ENCODE measurements at places on chromosomes 13 and 19.
A peak's percentile ranks its signal among the peaks of the same experiment; 100 is the strongest.

DNA sequence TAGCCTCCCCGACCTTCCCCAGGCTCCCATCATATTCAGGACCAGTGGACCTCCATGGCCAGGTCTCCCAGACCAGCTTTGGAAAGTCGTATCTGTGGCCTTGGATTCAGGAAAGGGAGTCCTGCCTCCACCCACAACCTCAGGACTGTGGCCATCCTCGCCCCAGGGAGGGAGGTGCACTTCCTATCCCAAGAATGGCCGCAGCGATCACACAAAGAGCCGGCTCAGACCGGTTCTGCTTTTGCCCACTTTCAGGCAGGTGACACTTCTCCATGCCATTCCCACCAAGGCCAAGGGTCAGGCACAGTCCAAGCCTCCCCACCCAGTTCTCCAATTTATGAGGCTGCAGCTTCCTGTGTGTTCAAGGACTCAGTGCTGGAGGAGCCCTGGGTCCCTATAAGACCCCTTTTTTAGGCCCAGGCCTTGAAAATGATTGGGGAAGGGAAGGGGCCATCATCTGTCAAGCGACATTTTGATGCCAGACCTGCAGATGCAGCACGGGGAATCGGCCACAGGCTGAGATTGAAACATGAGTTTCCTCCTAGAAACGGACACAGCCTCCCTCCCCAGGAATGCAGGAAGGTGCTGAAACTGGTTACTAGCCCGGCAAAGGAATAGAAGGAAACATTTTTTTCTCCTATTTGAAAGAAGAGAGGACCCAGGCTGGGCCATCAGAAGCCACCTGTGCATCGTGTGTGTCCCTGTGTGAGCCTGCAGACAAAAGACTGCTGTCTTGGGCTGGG lies 65.6 kb upstream of the USE1 start:
- DNase-seq, result no peak

GRCh38 chr13:75372517-75372916 lies 109.5 kb downstream of the TBC1D4 start:
- no peak for DNase-seq

- peak; percentile 31 for DNase-seq
These were observed 6.2 kb downstream of the XAB2 start for GRCh38 chr19:7622933-7623685.

GRCh38 chr13:79992111-79992510 lies 348.8 kb downstream of the SPRY2 start:
- DNase-seq, result no peak

DNA sequence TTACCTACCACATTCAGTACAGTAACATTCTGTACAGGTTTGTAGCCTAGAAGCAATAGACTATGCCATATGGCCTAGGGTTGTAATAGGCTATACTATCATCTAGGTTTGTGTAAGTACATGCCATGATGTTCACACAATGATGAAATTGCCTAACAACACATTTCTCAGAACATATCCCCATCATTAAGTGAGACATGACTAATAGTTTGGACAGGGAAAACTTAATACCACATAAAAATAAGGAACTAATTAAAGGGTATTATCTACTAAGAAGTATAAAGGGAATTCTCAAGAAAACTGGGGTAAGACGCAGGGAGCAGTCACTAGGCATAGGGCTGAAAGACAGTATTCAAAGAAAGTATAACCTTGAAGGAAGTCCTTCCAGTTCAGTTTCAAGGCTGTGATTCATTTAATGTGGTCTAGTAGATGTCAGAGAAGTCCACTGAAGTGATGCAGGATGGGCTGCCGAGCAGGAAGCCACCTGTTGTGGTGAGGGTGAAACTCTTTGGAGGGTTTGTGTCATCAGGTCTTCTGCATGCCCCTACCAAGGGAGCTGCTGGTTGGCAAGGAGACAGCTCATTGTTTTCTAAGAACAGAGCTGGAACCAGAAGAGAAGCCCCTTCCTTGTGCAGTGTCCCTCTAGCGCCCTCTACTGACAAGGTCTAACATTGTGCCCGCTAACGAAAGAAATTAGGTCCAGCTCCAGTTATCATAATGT lies 122.9 kb downstream of the OLFM4 start:
- peak; percentile 12 for DNase-seq

DNA sequence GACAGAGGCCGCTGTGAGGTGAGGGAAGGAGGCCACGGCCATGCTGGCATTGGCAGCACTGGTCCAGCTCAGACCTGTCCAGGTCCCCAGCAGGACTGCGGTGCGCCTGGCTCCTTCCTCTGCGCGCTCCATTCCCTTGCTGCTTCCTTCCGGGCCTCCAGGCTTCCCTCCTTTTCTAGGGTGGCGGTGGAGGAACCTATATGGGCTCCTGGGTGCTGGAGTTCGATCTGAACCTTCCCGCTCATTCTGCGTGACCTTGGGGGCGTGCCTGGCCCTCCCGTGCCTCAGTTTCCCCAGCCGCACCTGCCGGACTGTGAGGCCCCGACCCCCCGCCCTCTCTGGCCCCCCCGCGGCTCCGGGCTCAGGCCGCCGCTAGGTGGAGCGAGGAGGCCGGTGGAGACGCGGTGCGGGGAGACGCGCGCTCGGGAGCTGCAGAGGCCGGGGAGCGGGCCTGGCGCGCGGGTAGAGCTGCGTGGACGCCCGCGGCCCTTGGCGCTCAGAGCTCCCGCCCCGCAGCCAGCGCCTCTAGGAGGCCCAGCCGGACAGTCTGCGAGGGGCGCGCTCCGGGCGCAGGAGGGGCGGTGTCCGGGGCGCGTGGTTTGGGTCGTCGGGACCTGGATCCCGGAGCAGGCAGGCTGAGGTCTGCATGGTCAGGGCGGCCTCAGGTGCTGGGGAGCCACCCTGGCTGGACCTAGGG lies 29.9 kb downstream of the EFNA2 start:
- DNase-seq, result peak; percentile 31

DNA sequence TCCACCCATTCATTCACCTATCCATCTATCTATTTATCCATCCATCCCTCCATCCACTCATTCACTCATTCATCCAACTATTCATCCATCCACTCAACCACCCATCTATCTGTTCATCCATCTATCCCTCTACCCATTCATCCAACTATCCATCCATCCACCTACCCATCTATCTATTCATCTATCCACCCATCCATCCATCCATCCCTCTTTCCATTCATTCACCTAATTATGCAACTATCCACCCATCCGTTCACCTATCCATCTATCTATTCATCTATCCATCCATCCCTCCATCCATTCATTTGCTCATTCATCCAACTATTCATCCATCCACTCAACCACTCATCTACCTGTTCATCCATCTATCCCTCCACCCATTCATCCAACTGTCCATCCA lies 54.5 kb downstream of the UNC13A start:
- no peak for DNase-seq

GRCh38 chr13:95385798-95386197 lies 84.5 kb upstream of the ABCC4 start:
- no peak for DNase-seq

DNA sequence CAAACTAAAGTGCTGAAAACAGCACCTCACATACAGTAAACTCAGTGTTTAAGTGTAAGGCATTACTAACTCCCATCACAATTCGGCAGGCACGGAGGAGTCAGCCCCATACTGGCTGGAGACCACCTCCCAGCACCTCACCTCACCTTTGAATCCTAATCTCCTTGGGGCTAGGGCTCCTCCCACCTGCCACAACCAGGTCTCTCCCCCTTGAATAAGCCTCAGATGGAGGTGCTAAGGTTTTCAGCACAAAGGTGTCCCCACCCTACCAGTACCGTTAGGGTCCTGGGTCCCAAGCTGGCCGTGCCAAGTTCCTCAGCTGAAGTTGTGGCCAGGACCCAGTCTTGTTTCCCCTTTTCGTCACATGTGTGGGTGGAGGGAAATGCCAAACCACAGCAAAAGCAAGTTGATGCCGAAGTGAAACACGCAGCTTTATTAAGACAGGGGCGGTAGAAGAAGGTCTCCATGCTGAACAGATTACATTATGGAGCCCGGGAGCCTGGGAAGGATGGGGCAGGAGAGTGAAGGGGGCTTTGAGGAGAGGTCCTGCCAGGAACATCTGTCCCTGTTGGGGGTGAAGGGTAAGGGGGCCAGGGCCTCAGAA lies at the start of gene IGFLR1:
Gene IGFLR1 (minus strand): TSS at position 332 of the 604 bp plus-strand sequence. CDS start 1,272 bp downstream, outside the sequence.
- peak; percentile 64 for DNase-seq

- DNase-seq, result no peak
These were observed 127.3 kb upstream of the EDNRB start for GRCh38 chr13:78045916-78046315.

- DNase-seq, result no peak
These were observed 20.6 kb upstream of the GTF3A start for GRCh38 chr13:27403727-27404385.

GRCh38 chr19:47032171-47032811 lies 12.7 kb downstream of the NPAS1 start:
- peak; percentile 41 for DNase-seq

- DNase-seq, result no peak
These were observed 12.7 kb downstream of the LAIR1 start for GRCh38 chr19:54352041-54352440.

- DNase-seq, result no peak
These were observed 3.6 kb upstream of the TNFAIP8L1 start for GRCh38 chr19:4635754-4636116.

DNA sequence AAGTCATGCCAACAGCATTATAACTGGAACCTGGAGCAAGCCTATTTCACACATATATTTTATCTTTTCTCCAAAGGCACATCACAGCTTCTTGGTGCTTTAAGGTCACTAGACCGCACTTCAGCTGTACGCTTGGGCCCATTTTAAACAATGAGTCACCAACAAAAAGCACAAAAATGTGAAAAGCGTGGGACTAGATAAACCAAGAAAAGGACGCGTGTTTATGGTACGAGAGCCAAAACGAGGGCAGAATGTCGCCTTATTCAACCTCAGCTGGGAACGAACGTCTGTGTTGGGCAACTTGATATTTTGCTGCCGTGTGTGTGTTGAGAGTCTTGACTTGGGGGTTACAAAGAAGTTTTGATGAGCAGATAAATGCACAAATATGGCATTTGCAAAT lies 9.2 kb upstream of the EHD2 start:
- DNase-seq, result no peak

GRCh38 chr13:83620530-83621220 lies 261.6 kb downstream of the SLITRK1 start:
- DNase-seq, result no peak

DNA sequence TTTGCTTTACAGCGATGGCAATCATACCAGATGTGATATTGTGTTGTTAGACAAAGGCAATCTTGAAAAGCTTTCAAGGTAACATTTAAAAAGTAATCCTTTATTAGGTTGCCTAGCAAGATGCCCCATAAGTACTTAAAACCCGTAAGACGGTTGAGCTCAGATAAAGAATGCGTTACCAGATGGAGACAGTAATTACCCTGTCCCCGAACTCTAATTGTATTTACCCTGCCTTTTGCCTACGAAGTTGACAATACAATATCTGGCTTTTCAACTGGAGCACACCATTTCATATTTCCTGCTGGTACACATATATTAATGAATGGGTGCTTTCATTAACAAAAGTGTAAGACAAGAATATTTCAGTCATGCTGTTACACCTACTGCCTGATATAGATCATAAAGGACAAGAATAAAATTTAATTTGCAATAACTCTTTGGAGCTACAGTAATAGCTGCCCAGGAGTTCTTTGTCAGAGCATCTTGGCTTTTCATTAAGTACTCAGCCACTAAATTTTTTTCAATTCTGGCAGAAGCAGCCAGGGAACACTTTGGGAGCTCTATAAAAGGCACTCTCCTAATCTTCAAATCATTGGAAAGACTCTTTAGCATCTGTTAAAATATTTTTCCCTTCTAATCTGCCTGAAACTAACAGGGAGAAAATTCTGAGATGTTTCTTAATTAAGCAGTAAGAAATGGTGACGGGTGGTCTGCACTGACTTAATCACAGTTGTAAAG lies 63.8 kb downstream of the DCT start:
- no peak for DNase-seq

GRCh38 chr13:47220453-47221140 lies 323.7 kb upstream of the HTR2A start:
- no peak for DNase-seq

GRCh38 chr13:64057372-64058020 lies 2641.8 kb upstream of the PCDH20 start:
- DNase-seq, result no peak

- no peak for DNase-seq
These were observed 30.7 kb downstream of the PDE4A start for GRCh38 chr19:10450853-10451609.

GRCh38 chr13:28099396-28100149 lies 803 bp downstream of the FLT3 start:
- no peak for DNase-seq

GRCh38 chr13:104408733-104409132 lies 1342.5 kb upstream of the SLC10A2 start:
- DNase-seq, result no peak

- DNase-seq, result no peak
These were observed 1819.4 kb downstream of the UQCRFS1 start for GRCh38 chr19:27393591-27393990.

- no peak for DNase-seq
These were observed 15.9 kb downstream of the CFD start for GRCh38 chr19:875265-875879.

GRCh38 chr19:53947624-53948023 lies 15.1 kb upstream of the CACNG8 start:
- no peak for DNase-seq

DNA sequence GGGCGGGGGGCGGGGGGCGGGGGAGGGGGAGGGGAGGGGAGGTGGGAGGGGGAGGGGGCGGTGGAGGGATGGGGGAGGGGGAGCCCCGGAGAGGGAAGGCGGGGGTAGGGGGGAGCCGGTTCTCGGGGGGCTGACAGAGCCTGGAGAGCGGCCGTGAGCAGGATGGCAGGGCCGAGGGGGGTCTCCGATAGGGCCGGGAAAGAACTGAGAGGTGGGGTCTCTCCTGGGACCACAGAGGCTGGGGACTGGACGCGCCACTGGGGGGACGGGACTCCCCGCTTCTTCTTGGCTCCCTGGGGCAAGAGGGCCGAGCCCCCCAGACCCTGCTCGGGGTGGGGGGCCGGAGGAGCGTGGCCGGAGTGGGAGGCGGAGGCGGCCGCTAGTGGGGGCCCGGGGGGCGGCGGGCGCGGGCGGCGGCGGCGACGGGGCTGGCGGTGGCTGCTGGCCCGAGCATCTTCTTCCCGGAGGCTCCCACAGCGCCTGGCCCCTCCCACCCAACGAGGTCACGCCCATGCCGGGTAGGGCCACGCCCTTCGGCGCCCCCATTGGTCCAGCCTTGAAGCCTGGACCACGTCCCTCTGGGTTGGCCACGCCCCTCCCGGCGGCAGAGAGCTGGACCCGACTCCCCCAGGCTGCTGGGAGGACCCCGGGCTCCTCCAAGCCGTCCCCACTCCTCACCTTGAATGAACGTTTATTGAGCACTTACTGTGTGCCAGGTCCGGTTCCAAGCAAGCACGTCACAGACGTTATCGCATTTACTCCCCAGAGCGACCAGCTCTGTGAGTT lies at the start of gene NOVA2:
Gene NOVA2 (minus strand): TSS at position 313 of the 786 bp plus-strand sequence. CDS start 514 bp downstream, outside the sequence.
- DNase-seq, result peak; percentile 65

- DNase-seq, result no peak
These were observed 3.8 kb downstream of the LCP1 start for GRCh38 chr13:46178143-46178542.

- no peak for DNase-seq
These were observed 403.5 kb downstream of the FGF9 start for GRCh38 chr13:22074403-22074802.
